ENCODE measurements at places on chromosomes 2 and 18. TPM values are rescaled to one million over a fixed set of nuclear protein-coding genes. Genes with fewer than 3 reads are reported as not detected.

DNA sequence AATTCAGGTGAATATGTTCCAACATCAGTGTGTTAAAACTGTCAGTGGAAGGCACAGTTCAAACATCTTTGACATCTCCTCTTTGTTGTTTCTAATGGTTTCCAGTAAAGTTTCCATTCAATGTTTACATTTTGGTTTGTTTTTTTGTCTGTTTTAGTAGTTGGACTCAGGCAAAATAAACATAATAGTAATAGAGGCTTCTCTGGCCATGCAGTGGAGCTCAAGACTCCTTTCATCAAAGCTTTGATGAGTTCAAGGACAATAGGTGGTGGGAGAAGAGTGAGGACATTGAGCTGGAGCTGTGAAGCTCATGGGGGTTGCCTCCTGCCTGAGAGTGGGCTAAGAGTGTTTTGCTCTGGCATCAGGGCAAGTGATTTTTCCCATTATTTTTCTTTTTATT is 1853.7 kb upstream of the CELF4 start:
- DNase-seq: no peak

DNA sequence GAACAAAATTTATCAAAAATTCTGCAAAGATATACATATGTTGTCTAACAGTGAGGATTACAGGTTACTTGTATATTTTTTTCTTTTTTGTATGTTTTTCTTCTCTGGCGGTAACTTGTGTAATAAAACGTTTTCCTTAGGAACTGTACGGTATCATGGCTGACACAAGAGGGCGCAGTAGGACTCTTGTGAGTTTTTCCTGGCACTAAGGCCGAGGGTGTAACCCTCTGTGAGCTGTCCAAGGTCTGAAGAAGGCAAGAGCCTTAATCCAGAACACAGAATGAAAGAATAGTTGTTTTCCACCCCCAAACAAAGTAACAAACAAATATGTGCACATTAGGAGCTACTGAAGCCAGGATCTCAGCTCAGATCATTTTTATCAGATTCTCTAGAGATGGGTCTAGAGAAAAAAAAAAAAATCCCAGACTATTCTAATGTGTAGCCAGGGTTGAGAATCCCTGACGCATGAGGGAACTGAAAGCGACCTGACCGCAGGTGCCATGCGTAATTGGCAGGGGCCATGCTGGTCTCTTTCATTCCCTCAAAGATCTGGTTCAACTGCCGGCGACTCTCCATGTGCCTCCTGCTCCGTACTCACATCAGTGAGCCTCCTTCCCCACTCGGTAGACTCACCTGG is 27.0 kb downstream of the TMEM200C start:
- no peak for DNase-seq

DNA sequence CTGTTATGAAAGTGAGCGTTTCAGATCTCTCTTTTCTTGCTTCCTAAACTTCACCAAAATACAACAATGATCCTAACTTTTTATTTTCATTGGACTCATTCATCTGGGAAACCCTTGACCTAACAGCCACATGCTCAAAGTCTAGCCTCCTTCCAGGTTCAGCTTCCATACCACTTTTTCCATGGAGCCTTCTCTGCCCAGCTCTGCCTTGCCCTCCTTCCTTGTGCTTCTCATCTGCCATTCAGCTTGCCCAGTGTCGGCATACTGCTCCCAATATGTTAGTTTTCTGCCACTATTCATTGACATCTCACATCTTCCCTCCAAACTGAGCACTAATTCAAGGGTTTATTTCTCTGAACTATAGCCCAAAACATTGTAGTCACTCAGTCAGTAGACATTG is 214.7 kb downstream of the RAD51AP2 start:
- DNase-seq: no peak

DNA sequence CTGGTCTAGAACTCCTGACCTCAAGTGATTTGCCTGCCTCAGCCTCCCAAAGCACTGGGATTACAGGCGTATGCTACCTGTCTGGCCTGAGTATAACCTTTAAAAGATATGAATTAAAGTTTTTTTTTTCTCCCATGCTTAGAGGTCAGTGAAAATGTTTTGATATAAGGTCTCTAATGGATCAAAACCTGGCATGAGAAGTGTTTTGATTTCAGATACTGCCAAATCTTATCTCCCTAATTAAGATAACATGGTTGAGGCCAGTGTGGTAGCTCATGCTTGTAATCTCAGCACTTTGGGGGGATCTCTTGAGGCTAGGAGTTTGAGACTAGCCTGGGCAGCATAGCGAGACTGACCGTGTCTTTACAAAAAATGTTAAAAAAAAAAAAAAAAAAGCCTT is 41.2 kb downstream of the SNRPD1 start:
- DNase-seq: no peak

DNA sequence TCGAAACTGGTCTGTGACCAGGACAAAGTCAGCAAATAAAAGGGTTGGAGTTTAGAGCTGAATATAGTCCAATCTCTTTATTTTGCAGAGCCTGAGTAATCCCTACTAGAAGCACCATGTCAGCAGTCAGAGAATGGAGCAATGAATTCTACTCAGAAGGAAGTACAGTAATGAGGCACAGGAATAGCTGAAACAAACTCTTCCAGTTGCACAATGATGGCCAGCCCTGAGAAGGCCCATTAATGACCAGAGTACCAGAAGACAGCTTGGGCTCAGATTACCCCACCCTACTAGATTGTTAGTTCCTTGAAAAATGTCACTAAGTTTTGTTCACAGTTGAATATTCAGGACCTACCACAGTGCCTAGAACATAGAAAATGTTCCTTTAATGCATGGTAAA is 40.3 kb upstream of the SCG2 start:
- DNase-seq: no peak

DNA sequence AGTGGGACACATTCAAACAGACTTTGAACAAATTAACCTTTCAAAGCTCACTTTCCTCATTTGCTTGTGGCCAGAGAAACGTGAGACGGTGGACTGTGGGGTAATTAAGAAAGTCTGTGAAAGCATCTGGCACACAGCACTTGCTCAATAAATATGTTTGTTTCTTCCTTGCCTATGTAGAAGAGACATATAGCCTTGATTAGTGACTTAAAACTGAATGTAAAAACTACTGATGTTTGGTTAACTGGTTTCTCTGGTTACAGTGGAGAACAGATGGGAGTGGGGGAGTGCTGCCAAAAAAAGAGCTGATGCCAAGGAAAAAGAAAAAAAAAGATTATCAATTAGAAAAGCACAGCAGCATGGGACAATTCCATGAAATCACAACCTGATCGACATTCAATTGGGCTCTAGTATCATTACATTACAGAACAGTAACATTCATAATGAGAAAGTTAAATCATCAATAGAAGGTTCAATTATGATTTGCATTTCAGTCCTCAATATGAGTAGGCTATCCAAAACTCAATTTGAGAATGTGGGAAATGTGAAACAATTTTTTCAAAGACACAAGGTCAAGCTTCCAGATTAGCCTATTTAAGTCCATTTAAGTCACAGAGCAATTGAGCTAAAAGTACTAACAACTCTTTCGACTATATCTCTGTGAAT is 14.7 kb downstream of the CUL3 start:
- DNase-seq: no peak

DNA sequence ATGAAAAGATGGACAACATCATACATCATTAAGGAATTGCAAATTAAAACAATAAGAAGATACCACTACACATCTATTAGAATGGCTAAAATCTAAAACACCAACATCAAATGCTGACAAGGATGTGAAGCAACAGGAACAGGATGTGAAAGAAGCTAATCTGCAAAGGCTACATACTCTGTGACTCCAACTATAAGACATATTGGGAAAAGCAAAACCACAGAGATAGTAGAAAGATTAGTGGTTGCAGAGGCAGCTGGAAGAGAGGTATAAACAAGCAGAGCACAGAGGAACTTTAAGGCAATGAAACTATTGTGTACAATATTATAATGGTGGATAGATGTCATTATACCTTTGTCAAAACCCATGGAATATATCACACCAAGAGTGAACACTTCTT is 393.7 kb upstream of the RAB6C start:
- DNase-seq: no peak

DNA sequence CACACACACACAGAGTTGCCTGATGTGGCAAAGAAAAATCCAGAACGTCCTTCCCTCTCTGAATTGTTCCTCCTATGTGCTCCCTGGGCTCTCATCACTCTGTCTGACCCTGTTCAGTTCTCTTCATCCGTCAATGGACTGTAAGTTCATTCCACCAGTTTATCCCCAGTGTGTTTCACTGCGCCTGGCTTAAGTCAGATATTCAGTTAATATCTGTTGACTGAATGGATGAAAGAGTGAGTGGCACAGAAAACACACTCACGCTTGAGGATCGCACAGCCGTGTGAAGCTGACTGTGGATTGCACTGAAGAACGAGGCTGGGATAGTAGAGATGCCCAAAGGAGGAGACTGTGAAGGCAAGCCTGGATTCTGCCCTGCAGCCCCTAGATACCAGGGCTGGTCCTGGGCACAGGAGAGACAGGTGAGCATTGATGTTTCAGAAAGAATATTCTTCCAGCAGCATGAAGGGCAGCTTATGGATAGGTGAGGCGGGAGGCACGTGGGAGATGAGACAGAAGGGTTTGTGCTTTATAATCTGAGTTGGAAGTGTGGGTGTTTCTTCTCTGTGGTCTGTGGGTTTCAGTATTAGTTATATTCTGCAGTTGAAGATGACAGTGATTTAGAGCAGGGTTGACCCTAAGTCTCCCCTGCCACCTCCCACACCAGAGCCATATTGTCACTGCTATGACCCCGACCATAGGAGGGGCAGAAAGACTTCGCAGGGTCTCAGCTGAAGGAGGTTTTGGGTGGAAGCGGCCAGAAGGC is 129.9 kb downstream of the SOCS6 start:
- DNase-seq: no peak

DNA sequence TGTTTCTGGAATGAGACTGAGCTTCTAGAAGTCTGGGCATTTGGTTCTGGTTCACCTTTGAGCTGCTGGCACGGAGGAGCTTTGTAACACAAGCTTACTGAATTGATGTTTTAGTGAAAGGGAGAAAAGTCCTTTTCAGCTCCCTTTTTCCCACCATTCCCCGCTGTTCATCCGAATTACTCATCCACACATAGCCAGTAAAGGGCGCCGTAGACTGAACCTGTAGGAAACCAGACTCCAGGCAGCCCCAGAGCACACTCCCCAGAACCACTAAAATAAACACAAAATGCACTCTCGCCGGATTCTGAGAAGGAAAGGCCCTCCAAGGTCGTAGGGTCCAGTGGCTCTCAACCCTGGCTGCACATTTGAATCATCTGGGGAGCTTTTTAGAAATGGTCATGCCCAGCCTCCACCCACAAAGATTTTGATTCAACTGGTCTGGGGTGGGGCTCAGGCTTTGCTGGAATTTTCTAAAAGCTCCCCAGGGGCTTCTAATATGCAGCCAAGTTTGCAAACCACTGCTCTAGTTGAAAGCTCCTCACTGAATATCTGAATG is 29.6 kb downstream of the TCF7L1 start:
- no peak for DNase-seq

- DNase-seq: no peak
These were observed 7.8 kb upstream of the SEMA4C start for GRCh38 chr2:96877631-96878092.

DNA sequence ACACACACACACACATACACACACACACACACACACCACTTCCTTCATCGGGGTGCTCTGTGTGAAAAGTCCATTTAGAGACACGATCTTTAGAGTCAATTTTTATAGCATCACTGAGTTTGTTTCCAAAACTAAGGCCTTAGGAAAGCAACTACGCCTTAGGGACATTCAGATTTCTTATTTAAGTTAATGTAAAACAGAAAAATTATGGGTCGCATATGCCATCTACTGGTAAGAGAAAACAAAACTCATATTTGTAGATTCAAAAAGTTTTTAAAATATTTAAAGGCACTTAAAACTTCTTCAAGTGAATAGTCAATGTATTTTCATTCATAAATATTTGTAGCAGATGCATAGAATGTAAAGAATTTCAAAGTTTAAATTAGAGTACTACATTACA is 166.2 kb downstream of the ATAD2B start:
- no peak for DNase-seq

NOSTRIN gene
- total RNA-seq: 18.3 TPM

FTCDNL1 gene
- 3.4 TPM for total RNA-seq

CYP27A1 gene
- 37.8 TPM for total RNA-seq

CELF4 gene
- not detected for total RNA-seq

MROH2A gene
- total RNA-seq: not detected

TMEM163 gene
- 2.5 TPM for total RNA-seq

RASGRP3 gene
- total RNA-seq: 22.1 TPM

SERPINB4 gene
- not detected for total RNA-seq

IL37 gene
- not detected for total RNA-seq

GPR45 gene
- not detected for total RNA-seq

RFX8 gene
- total RNA-seq: 0.14 TPM

ANKRD30B gene
- total RNA-seq: not detected

DNPEP gene
- total RNA-seq: 51.2 TPM

CCDC142 gene
- total RNA-seq: 31.5 TPM

ZNF638 gene
- total RNA-seq: 230 TPM

All from thoracic aorta (tissue), 2 donors.